ENCODE measurements at places on chromosomes 13 and 19. TPM values are rescaled to one million over a fixed set of nuclear protein-coding genes. Genes with fewer than 3 reads are reported as not detected.

ZNF439 gene
- total RNA-seq, result 5.3 TPM

SIGLEC5 gene
- total RNA-seq, result not detected

SCEL gene
- 9.3 TPM for total RNA-seq

JAK3 gene
- total RNA-seq, result 11.0 TPM
